ENCODE measurements at places on chromosomes 4 and X. TPM values are rescaled to one million over a fixed set of nuclear protein-coding genes. Genes with fewer than 3 reads are reported as not detected.

Gene RASL11B
- total RNA-seq: 0.16 TPM

Gene BEX1
- total RNA-seq: 0.63 TPM

Gene C4orf50
- not detected for total RNA-seq

Gene PLP2
- total RNA-seq: 17.8 TPM

Gene MAGEB2
- total RNA-seq: not detected

Gene PFKFB1
- 0.16 TPM for total RNA-seq

Gene AR
- total RNA-seq: 4.7 TPM

Gene TCP11X2
- not detected for total RNA-seq

Gene IGBP1
- total RNA-seq: 96.1 TPM

Gene PPP4R3C
- not detected for total RNA-seq

Gene SCD5
- 11.6 TPM for total RNA-seq

Gene MAD2L1
- 4.7 TPM for total RNA-seq

Gene HSD17B11
- 40.0 TPM for total RNA-seq

Gene PLP1
- 0.26 TPM for total RNA-seq

Gene LYAR
- total RNA-seq: 6.0 TPM

Gene RUFY3
- total RNA-seq: 66.6 TPM
